8988T (cell line): ENCODE measurements at places on chromosomes 4 and X.

- DNase-seq = no peak
Measured at GRCh38 chrX:46637938-46638337, 64.4 kb downstream of the CHST7 start.

DNA sequence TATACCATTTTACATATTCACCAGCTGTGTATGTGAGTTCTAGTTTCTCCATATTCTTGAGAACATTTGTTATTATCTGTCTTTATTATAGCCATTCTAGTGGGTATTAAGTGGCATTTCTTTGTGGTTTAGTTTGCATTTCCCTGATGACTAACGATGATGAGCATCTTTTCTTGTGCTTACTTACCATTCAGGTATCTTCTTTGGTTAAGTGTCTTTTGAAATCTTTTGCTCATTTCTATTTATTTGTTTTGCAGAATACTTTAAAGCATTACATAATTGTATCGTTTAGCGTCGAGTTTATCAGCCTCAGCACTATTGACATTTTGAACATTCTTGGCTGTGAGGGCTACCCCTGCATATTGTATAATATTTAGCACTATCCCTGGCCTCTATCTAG, 85.4 kb downstream of the FRMPD4 start:
- no peak for DNase-seq

- peak; percentile 2 for DNase-seq
Measured at GRCh38 chr4:8709729-8710360, 117.3 kb downstream of the CPZ start.

DNA sequence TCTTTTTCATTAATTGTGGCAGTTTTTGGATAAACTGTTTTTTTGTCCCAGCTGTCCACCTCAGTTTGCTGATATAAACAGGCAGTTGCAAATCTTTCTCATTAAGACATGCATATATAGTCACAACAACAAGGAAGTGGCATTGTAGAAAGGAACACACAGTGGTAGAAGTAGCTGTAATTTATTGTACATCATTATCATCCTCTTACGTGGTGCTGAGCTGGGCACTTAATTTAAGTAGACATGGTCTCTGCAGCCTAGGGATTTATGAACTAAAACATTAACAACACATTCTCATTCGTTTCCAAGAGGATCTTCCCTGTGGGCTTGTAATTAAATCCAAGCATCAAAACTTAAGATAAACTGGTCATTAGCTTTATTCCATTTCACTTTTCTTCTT, 500.2 kb downstream of the INPP4B start:
- no peak for DNase-seq

GRCh38 chr4:121096629-121097028, 24.3 kb upstream of the NDNF start:
- no peak for DNase-seq

GRCh38 chr4:86918539-86919072, 16.2 kb upstream of the AFF1 start:
- no peak for DNase-seq

GRCh38 chrX:110032534-110033147, 29.7 kb downstream of the TMEM164 start:
- DNase-seq = no peak

DNA sequence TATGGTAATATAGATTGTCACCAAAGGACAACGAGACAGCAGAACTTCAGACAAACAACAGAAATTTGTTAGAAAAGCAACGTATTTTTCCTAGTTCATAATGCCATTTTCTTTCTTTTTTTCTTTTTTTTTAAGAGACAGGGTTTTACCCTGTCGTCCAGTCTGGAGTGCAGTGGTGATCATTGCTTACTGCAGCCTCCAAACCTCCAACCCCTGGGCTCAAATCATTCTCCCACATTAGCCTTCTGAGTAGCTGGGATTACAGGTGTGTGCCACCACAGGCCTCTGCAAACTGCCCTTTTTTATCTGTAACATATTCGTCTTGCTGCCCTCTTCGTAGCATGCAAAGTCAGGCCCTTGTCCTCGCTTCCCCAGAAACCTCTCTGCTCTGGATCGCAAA, 116.5 kb upstream of the PDLIM3 start:
- no peak for DNase-seq

- DNase-seq = no peak
Measured at GRCh38 chr4:119016636-119017035, 119.0 kb upstream of the MYOZ2 start.

DNA sequence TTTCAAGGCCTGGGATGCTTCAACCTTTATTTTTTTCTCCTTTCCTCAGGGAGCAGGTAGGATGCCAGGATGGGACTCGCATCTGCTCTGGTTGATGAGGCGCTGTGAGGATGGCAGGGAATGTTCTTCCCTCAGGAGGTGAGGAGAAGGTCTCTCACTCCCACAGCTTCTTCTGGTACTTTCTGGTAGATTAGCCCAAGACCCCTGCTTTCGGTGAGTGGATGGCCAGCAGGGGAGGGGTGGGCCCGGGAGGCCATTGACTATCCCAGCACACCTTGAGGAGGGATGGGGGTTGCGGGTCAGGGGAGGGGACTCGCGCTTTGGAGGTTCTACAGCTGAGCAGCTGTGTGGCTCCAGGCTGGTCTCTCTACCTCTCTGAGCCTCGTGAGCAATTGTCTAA, 14.8 kb downstream of the CYTL1 start:
- no peak for DNase-seq

- no peak for DNase-seq
Measured at GRCh38 chrX:5681159-5681558, 547.5 kb downstream of the NLGN4X start.

DNA sequence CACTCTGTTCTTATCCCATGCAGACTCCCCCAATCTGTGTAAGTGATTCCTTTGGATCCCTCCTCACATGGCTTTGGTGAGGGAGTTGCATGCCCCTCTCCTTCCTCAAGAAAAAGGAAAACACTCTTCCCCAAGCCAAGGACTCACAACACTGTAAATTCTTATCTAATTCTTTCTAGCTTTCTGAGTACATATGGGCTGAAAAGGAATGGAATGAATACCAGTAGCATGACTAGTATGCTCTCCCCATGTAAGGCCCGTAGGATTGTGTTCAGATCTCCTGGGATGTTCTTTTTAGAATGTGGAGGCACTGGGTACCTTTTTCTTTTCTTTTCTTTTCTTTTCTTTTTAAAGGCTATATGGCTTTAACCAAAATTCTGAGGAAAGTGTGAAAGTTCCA, 17.0 kb upstream of the MAGED1 start:
- DNase-seq = no peak
